GM12892 (cell line): ENCODE measurements at places on chromosomes 7 and 10.

GRCh38 chr7:41256186-41256945 is 446.5 kb downstream of the INHBA start:
- no peak for DNase-seq

DNA sequence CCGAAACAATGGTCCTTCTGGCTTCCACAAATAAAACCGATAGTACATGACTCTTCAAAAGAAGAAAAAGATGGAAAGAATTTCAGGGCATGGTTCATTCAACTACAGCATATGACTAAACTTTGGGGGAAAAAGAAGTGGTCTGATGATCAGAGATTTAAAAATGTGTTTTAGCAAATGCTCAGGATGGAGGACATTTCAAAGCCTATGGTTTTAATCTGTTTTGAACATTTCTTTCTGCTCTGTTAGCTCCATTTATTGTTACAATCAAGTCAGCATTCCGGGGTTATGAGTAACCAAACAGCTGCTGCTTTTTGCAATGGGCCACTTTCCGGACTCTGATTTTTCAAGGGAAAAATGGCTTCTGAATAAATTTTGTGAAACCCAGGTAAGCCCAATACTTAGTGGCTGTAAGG is 142.4 kb downstream of the CUBN start:
- DNase-seq: no peak

GRCh38 chr7:149778327-149778637 is 4.9 kb upstream of the ZNF467 start:
- DNase-seq: no peak

DNA sequence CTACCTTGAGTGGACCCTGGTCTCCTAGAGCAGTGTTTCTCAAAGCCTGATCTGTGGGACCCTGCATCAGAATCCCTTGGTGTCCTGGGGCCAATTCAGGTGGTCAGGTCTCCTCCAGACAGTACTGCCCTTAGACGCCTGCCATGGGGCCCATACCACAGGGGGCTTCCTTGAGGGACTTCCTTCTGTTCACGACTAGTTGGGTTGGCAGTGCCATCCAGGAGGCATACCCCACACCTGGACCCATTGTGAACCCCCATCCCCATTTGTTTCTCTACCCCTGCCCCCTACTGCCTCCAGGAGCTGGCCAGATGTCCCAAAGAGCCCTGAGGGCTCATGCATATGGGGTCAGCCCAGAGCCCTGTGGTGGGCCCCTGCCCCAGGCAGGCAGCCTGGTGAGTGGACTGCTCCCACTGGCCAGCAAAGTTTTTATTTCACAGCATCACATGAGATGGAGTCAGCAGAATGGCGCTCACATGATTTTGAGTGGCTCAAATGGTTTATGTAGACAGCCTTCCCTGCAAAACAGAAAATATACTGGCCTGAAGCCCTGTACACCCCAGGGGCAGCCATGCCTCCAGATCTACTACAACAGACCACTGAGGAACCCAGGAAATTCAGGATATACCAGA is 259.9 kb upstream of the ZMIZ1 start:
- no peak for DNase-seq

DNA sequence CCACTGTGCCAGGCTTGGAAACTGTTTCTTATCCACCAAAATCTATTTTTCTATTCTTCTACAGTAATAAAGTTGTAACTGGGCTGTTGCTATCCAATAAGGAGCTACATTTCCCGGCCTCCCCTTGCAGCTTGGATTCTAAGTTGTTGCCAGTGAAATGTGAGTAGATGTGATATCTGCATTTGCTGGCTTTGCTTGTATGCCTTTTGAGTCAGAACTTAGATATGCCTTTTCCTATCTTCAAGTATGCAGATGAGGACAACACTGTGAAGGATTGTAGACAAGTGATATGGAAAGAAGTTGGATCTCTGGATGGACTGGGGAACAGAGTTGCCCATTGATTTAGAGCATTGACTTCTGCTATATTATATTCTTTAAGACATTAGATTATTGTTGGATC is 236.9 kb downstream of the REEP3 start:
- DNase-seq: no peak

DNA sequence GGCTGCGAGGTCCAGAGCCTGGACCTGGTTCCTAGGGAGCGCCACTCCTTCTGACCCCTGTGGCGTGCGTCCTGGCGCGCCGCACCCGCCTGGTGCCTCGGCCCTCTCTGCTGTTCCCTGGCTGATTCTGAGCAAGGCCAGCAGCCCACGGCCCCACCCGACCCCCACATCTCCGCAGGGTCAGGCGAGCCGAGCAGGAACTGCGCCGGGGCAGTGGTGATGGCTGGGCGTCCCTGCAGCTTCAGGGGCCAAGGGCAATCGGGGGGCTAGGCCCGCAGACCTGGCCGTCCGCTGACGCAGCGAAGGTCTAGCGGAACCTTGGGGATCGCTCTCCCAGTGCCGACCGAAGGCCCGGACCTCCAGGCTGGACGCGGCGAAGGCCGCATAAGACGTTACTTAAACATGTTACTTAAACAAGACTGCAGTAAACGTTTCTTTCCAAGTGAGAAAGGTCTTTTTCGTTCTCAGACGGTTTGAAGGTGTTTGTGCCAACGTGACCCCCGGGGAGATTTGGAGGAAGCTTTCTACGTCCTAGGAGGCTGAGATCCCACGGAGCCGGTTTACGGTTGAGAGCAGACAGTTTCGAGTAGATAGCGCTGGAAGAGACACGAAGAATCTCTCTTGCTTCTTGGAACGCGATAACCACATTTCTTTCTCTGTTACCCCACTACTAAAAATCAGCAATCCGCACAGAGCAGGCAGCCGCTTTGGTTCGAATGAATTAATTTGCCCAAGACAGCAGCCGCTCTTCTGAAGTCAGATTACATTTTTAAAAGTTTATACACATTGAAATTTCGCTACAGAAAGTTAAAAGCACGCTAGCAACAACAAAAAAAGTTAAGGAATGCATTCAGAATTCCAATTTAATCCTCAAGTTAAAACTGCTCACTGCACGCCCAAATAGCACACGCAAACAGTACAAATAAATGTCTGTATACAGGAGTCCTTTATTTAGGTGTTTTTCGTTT is 4.9 kb upstream of the NKX2-3 start:
- no peak for DNase-seq

GRCh38 chr10:13893926-13894325 is 307.2 kb downstream of the PRPF18 start:
- no peak for DNase-seq

DNA sequence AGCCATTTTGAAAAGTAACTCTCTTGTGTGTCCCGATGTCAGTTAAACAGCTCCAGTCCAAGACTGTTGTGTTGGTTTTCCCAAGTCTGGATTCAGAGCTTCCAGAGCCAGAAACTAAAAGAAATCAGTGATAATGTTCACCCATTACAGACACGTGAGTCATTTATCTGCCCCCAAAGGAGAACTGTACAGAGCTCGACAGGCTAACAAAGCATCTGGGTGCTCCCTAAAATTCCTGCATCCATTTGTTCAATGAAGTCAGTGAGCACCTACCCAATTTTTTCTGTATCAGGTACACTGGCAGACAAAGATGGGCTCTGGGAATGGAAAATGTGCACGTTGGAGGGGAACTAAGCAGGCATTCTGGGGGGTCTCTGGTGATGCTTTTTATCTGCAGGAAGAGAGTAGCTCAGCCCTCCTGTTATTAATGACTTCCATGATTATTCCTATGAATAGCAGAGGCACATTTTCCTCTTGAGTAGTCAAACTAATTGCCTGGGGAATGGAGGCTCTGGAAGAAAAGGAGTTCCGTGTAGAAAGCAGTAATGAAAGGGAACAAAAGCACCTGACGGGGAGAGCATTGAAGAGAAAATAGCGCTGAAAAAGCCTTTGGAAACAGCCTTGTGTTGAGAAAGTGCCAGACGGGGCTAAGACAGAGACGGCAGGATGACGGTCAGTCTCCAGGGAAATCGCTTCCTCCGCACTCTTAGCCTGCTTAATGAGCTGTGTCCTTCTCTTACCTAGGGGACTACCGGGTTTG is 75.3 kb downstream of the GAD2 start:
- DNase-seq: no peak

DNA sequence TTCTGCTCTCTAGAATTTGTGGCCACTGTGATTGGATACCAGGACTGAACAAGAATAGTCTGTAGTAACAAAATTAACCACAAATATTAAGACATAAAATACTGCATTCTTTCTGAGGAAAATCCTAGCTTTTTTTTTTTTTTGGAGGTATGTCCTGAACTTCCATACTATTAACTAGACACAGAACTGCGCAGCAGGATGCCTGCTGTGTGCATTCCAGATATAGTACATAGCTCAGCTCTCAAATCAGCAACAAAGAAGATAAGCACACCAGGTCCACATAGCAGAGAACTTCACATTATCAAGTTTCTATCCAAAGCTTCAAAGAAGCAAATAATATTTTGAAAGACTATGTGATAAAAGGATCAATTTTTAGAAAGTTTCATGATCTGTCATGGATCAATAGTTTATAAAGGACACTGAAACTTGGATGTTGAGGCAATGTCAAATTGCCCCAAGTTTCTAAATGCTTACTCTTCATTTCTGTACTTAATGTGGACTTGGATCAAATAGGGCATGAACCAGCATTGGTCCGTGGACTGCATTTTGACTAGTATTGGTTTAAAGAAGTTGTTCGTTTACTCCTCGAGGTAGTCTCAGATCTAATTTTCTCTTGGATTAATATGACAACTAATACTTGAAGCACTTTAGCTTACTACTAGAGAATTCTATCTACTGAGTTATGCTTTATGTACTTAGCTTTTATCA is 15.4 kb downstream of the NAMPT start:
- DNase-seq: no peak

GRCh38 chr10:114825513-114826253 is 4.1 kb downstream of the FHIP2A start:
- peak; percentile 27 for DNase-seq

DNA sequence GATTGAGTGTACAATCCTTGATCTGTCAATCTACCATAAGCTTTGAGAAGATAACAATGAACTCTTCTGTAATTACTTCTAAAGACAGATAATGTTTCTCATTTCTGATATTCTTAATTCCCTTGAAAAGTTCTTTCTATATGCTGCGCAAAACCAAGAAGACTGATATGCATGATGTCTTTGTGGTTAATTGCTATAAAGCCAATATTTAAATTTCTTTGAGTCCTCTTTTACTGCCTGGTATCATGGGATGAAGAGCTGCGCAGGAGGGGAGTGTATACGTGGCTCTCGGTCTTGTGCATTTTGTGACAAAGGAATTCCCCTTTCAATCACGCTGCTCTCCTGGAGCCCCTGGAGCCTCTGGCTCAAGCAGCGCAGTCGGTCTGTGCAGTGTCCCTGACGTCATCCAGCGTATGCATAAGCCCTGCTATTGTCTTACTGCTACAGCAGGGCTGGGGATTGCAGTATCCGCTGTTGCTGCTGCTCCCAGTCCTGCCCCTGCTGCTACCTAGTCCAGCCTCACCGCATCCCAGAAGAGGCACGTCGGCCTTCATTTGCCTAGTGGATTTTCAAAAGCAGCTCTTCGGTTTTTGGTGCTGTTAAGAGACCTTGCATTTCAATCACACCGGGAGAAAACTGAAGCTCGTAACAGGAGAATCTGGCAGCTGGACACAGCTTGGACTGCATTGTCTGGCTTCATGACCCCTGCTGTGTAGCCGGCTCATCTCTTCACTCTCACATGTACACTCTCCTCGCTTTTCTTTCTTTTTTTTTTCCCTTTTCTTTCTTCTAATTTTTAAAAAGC is 66.7 kb downstream of the ST7 start:
- no peak for DNase-seq

- DNase-seq: no peak
Measured at GRCh38 chr7:150406312-150406566, 27.1 kb downstream of the ZNF775 start.

DNA sequence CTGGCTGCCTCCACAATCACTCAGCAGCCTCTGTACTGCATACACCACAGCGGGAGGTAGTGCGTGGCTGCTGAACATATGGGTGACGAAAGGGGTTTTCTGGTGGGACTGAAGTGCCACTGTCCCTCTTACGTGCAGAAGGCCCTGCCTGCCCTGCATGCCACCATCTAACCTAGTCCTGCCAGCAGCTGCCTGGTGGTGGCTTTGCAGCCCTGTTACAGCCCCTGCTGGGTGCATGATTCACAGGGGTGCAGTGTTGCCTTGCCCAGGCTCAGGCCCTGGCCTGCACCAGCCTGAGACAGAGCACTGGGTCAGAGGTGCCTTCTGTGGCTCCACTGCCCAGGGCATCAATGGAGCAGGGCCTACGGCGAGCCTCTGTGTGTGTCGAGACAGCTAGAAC is 50.1 kb downstream of the SYPL1 start:
- DNase-seq: no peak

DNA sequence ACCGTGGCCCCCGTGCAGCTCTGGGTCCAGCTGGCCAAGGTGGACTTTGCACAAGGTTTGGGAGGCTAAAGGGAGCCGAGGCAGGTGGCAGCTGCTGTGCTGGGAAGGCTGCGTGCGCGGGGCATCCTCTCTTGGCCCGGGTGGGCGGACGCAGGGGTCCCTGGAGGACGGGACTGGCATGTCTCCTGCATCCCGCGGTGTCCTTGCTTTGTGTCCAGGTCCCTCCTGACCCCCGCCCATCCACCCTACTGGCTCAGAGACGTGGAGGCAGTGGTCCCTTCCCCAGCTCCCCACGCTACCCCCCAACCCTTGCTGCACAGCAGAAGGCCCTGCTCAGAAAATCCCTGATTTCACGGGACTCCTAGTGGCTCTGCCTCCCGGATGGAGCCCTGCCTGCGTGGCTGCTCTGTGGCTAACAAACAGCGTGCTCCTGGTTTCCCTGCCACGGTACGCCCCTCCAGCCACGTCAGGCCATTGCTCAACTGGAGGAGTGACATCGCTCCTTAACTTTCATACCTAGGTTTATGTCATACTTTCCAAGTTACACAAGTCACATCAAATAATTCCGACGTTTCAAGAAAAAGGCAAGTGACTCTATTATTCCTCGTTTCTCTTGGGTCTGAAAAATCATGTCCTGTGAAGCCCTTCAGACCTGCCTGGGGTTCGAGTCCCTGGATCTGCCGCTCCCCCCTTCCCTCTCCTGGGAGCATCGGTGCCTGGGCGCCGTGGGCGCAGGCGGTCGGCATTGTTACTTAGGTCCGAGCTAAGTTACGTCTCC is 421.9 kb downstream of the DNAJB6 start:
- DNase-seq: no peak

DNA sequence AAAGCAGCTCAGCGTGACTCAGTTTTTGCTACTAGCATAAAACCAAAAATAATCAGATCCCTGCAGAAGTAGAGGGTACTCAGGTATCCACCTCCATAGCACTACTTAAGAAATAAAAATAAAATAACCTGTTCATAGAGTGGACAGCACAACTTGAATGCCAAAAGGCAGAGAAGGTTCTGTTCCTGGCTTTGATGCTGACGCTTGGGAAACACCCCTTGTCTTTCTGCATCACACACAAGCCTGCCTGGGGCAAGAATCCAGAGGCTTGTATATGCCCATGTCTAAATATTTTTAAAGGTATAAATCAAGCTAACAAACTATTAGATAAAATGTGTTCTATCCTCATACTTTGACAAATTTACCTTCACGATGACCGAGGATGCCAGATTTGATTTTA is 207.3 kb downstream of the KIAA1217 start:
- no peak for DNase-seq

- no peak for DNase-seq
Measured at GRCh38 chr7:64308016-64308270, 5.8 kb upstream of the ZNF736 start.

GRCh38 chr7:151873402-151873965 is 3.4 kb downstream of the PRKAG2 start:
- DNase-seq: no peak

- DNase-seq: no peak
Measured at GRCh38 chr7:28703037-28703765, 254.9 kb downstream of the TRIL start.

GRCh38 chr10:130174328-130174727 is 38.1 kb downstream of the GLRX3 start:
- no peak for DNase-seq

- no peak for DNase-seq
Measured at GRCh38 chr10:44180321-44181168, 204.4 kb downstream of the CXCL12 start.
